ENCODE measurements at places on chromosomes 5 and 9.
A peak's percentile ranks its signal among the peaks of the same experiment; 100 is the strongest.

DNA sequence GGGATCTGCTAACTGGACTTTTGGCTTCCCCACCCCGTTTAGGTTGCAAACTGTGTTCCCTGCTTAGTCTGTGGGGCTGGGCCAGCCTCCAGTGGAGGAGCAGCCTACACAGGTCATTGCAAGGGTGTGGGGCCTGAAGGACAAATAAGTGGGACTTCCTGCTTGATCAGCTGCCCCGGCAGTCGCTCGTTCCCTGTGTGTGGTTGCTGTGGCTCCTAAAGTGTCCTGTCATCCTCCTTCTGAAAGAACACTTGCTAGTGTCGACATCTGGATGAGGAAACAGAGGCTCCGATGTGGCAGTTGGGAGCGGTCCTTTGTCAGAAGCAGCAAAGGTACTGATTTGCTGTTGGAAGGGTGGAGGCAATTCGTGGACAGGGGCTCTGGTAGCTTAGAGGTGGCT, 88.9 kb upstream of the TBCA start:
- peak; percentile 9 for DNase-seq

DNA sequence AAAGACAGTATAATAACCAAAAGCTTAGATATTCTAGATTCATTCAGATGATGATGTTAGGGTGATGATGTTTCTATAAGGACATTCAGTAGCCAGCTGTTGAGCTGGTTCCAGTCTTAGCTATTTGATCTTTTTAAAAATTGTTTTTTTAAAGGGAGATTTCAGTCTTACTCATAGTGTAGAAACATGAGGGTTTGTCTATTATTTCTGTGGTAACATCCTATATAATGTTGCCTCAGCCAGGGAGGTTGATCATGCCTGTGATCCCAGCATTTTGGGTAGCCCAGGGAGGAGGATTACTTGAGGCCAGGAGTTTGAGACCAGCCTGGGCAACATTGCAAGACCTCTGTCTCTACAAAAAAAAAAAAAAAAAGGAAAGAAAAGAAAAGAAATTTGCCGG, 167.8 kb downstream of the DOCK2 start:
- DNase-seq = no peak

DNA sequence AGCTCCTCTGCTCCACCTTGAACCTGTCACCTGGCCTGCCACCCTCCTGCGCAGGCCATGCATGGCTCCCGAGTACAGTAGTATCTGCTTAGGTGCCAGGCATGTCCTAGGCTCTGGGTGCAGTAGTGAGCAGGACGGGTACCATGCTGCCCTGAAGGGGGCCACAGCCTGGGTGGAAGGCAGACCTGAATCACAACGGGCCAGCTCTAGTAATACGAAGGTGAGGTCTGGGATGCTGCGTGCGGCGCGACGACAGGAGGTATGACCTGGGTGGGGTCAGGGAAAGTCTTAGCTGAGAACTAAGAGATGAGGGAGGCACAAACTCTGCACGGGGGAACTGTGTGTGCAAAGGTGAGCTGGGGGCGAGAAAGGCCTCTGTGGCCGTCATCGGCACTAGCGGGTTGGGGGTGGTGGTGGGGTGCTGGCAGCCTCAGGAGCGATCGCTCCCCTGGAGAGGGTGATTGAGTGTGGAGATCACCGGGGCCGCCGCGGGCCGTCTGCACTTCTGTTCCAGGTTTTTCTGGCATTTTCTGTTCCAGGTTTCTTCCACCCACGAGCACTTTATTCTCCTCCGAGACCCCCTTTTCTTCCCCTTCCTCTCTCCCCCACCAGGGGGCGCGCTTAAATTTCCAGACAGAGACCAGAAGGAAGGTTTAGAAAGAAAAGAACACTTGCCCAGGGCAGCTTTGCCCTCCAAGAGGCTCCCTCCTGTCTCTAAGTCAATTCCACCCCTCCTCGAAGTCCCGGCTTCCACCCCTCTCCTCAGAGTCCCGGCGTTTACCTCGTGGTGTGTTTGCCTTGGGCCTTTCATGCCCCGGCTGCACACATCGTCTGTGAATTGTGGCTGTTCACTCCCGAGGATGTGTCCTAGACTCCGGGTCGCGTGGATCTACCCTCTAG, 15.1 kb downstream of the PDLIM4 start:
- DNase-seq = peak; percentile 64

- DNase-seq = no peak
Measured at GRCh38 chr9:134411440-134412297, 85.4 kb downstream of the RXRA start.

DNA sequence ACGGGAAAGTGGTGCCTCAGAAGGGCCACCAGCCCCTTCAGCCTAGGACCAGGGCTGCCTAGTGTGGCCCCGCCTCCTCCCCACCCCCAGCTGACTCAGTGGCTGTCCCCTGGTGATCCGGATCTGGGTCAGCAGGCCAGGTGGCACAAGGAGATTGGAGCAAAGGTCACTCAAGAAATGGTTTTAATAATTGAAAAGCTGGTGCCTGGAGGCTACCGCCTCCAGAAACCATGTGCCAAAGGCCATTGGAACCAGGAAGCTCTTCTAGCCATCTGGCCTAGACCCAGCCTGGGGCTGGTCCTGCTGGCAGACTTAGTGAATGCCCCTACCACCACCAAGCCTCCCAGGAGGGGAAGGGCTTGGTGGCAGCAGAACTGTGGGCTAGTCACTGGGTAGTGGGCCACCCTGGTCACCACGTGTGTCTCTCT, 1.5 kb downstream of the ST6GALNAC4 start:
- no peak for DNase-seq

DNA sequence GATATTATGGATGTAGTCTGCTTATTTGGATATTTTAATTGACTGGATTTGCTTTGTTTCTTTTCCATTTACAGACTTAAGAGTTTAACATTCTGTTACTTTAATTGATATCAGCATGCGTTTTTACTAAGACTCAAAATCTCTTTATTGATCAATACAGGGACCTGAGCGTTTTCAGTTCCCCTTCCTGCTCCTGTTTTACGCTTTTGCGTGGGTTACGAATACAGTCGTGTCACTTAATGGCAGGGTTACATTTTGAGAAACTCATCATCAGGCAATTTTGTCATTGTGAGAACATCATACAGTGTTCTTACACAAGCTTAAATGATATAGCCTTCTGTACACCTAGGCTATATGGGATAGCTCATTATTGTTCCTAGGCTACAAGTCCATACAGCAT, 65.2 kb downstream of the PBX3 start:
- DNase-seq = no peak

- DNase-seq = no peak
Measured at GRCh38 chr9:38434853-38435252, 10.6 kb upstream of the IGFBPL1 start.

DNA sequence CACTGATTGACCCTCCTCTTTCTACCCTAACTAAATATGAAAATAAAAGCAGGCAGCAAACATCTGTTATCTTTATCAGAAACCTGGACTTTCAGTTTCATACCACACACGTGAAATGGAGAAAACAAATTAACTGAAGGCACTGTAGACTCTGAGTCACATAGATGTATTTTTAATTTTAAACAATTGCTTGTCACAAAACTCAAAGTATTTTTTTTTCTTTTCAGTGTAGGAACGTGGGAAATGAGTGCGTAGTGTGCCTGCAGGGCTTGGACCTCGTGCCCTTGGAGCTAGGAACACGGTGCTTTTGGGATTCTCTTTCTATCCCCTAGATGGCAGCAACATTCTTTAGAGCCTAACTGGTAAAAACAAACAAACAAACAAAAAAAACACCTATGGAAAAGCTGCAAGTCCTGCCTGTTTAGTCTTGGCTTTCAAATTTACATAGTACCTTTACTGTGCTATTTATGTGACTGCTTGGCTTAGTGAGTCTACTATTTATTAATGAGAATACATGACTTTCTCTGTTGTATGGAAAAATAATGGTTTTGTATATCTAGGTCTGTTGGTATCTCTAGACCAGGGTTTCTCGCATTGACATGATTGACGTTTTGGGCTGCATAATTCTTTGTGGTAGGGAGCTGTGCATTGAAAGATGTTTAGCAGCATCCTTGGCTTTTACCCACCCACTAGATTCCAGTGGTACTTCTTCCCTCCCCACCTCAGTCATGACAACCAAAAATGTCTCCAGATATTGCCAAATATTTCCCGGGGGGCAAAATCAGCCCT, 16.8 kb upstream of the ACTBL2 start:
- DNase-seq = peak; percentile 34

- DNase-seq = peak; percentile 85
Measured at GRCh38 chr5:132466433-132467286, 23.9 kb downstream of the IRF1 start.

DNA sequence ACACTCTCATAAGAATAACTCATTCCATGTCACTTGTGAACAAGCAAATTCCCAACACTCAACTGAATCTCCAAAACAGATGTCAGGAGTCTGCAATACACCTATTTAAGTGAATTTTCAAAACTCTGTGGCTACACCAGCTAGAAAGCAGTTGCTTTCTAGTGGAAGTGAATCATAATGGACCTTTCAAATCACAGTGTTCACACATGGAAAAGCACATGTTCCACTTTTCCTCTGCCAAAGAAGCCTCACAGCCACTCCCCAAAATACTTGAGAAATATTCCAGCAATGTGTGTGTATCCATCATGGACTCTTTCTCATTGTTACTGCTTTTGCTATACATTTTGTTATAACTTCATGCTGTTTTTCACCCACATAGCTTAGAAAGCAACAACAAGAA, 17.4 kb downstream of the MARCHF3 start:
- no peak for DNase-seq

GRCh38 chr5:166992108-166992507, 1299.3 kb upstream of the WWC1 start:
- no peak for DNase-seq

DNA sequence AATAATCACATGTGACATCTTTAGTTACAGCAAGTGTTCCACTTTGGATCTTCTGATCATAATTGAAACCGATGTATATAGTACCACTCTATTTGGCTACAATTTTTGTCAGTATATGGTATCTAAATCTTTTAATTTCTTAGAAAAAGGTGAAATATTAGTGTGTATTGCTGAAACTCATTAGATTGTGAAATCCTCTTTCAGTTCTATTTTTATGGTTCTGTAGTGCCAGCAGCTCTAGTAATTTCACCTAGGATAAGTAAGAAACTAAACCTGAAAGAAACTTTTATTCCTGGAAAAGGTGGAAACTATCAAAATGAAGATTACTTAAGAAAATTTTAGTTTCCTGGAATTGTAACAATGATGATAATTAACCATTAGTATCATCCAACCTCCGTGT, 370.9 kb downstream of the NNT start:
- DNase-seq = no peak

- no peak for DNase-seq
Measured at GRCh38 chr5:176405656-176406435, 10.5 kb downstream of the CLTB start.

- no peak for DNase-seq
Measured at GRCh38 chr9:84557751-84558150, 111.8 kb upstream of the NTRK2 start.

Measured in CD4-positive, alpha-beta T cell treated with Interleukin-10 for 1 hour (primary cell).